ENCODE measurements at places on chromosomes 1 and 21.

DNA sequence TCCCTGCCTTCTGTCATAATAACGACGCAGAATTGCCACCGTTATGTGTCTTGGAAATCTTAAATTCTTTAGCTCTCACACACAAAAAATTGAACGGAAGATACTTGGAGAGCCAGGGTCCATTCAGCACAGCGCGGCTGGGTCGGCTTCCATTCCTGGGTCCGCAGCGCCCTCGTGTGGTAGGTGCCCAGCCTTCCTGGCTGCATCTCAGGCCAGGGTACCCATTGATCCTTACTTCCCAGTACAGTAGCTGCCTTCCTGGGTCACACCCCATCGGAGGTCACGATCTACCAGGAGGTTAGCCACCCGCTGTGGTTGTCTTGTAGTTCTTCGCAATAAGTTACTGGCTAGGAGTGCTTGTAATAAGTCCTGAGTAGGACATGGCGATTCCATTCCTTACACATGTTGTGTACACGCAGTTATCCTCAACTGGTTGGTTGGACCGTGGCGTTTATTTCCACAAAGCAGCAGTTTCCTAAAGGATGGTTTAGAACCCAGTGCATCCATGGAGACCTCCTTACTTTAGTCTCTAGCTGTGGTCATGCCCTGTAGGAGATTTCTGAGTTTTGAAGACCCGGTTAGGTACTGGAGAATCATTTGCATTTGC is 9.9 kb upstream of the MTARC1 start:
- DNase-seq = peak; percentile 83

DNA sequence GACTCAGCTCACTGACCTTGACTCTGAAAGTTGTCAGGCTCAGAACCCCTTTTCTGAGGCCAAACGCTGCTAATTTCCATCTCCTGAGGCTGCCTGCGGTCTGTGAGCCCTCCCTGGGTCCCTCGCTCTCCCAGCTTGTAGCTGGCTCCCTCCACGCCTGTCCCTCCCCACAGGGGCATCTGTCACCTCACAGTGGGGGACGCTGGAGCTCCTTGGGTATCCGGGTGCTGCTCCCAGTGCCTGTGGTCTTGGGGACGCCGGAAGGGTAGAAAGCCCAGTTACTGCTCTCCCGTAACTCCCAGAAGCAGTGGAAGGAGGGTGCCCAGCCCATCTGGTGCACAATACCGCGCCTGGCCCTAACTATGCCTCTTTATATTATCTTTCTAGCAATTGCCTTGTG is 13.0 kb upstream of the MMEL1 start:
- no peak for DNase-seq

DNA sequence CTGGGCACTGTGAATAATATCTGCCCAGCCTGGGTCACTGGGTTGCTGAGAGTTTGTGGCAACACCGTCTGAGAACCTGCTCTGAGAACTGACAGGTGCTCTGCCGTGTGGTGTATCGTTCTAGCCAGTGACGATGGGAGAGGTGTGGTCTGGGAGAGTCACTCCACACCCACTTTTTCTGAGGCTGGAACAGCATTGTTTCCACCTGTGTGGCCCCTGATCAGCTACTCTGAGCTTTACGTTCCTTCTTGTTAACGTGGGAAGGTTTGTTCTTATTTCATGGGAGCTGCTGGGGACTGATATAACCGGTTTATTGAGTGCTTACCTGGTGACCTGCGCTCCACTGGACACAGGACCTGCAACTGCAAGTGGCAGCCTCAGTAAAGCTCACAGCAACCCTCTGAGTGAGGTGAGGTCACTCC is 34.8 kb upstream of the TENT5C start:
- DNase-seq = no peak

DNA sequence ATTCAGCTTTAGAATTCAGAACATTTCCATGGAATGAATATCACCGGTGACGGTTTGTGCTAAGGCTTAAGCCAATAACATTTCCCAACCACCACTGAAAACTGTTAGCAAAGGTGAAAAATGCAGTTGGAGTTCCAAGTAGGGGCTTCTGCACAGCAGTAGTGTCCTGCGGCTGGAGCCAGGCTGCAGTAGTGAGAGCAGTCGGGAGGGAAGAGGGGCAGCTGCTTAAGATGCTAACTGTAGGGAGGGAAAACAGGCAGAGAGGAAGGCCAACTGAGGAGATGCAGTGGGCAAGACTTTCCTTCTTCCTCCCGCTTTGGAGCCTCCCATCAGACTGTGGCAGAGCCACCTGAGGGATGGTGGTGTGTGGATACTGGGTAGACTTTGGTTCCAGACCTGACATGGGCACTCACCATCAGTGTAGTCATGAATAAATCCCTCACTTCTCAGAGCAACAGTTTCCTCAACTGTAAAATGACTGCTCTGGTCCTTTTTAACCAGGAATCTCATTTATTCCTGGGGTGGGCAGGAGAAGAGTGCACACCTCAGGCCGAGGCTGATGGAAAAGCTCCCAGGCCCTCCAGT is 3.2 kb downstream of the F3 start:
- no peak for DNase-seq

DNA sequence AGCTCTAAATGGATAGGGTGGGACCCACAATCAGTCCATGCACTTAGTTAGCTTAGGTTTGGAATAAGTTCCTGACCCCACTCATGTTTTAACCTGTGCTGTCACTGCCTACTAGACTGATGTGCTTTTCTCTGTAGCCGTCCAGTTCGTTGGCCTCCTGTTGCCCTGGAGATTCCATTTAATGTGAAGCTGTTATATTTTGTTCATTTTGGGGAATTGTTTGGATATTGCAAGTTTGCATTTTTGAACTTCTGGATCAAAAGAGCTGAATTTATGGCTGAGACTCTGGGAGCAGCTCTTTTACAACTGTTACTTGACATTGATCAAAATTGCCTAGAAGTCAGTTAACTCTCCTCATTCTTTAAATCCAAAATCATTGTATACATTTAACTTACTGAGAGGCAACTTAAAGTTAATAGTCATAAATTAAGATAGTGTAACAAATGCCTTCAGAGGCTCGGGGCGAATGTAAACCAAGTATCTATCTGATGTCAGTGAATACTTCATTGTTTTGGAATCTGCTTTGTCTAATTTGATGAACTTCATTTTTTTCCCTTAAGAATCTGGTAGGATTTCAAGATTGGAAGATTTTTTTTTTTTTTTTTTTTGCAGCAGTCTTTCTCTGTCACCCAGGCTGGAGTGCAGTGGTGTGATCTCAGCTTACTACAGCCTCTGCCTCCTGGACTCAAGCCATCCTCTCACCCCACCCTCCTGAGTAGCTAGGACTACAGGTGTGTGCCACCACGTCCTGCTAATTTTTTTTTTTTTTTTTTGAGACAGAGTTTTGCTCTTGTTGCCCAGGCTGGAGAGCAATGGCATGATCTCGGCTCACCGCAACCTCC is 38.1 kb downstream of the MIGA1 start:
- DNase-seq = no peak

DNA sequence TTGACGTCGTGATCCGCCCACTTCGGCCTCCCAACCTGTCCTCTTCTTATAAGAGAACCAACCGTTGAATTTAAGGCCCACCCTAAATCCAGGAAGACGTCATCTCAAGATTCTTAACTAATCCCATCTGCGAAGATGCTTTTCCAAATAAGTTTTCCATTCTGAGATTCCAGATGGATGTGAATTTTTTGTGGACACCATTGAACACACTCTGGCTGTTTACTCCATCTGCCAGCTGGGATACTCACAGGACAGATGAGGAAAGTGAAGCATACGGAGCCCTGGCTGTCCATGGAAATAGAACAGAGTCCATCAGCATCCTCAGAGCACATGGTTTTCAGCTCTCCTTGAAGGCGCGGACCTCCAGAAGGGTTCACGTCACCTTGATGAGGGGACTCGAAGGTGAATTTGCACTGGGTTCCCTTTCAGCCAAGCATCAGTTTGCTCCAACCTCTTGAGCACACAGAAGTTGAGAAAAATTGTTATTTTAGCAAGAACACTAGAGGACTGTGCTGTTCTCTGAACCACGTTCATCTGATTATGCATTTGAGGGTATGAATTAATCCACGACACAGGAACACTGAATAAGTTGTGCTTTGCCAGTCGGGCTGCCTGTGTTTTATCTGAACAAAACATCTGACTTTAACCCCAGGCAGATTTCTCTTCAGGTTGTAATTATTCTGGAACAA is 68.6 kb downstream of the KAZN start:
- DNase-seq = no peak

- DNase-seq = no peak
Measured at GRCh38 chr1:36879613-36880012, 154.7 kb downstream of the GRIK3 start.

DNA sequence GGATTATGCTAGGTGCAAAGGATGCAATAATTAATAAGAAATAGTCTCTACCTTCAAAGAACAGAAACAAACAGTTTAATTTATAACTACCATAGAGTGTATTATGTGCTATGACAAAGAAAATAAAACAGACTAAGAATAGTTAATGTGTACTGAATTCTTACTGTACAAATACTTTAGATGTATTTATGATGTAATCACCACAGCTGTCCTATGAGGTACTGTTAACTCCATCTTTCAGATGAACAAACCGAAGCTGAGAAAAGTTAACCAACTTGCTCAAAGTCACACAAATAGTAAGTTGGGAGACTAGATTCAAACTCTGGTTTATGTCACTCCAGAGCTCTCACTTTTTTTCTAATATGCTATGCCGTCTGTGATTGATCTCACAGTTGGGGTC is 77.0 kb upstream of the FGGY start:
- DNase-seq = no peak

DNA sequence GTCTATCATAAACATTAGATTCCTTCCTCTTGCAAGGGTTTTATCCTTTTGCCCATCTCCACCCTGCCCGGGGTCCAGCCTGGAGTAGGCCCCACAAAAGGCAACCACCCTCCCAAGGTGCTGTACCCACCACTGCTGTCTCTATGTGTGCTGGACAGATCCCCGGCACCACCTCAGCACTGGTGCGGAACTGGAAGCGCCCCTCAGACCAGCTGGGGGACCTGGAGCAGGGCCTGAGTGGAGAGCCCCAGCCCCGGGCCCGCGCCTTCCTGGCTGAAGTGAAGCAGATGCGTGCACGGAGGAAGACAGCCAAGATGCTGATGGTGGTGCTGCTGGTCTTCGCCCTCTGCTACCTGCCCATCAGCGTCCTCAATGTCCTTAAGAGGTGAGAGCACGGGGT is 5.9 kb downstream of the HCRTR1 start:
- DNase-seq = no peak

DNA sequence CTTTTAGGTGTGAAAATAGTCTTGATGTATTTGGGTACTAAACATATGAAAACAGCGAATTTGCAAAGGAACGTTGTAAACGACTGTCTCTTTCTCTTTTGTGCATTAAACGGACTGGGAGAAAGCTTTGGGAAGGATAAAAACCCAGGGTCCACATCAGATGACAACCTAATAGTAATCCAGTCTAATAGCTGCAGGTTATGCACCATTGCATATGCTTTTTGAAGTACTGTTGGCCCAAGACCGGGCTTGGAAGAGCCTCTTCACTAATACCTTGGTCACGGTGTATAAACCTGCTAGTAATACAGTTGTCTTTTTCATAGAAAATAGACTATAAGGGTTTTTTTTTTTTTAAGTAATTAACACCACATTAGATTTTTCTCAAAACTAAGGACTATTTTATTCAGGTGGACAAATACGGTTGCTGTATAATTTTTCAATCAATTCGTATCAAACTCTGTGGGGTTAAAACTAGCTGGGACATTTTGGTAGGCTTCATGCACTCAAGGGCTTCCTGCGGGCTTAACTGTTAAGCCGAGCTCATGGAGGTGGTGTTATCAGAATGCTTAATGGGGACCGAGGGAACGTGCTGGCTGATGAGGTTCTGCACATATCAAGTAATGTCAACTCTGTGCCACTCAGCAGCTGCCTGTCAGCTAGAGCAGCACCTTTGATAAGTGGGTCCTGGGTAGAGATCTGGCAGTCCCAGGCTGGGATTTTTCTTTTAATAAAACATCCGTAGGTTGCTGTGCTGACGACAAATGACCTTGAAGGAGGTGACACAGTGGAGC is 2.1 kb downstream of the RYR2 start:
- no peak for DNase-seq

DNA sequence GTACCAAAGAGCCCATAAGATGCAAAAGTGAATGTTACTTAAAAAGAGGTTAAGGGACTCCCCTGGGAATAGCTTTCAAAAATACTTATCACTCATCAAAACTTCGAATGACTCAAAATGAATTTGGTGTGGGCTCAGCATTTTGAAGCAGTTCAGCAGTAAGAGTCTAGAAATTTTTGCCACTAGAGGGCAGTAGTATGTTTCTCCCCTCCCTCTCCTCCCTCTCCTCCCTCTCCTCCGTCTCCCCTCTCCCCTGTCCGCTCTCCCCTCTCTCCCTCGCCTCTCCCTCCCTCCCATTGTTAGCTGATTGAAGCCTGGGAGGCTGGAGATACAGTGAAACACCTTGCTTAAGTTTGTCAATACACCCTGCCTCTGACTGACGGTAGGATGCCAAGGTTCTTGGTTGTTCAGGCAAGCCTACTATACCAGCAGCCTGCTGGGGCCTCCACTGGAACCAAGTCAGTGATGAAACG is 70.8 kb upstream of the TENT5C start:
- DNase-seq = peak; percentile 31

DNA sequence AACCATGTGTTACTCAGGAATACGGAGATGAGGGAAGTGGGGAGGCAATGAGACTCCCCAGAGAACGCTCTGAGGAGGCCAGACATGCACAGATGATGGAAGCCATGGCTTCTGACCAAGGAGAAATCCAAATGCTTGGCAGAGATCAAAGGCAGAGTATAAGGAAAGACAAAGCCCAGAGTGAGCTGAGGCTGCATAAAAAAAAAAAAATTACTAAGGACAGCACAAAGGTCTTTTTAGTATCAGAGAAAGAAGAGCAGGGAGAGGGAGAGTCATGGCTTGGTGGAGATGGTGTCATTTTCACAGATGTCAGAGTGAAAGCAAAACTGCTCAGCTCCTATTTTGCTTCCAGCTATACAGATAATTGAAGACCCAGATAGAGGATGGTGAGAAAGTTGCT is 8.1 kb upstream of the NCF2 start:
- no peak for DNase-seq

- DNase-seq = no peak
Measured at GRCh38 chr1:42957229-42957879, 1.3 kb downstream of the SLC2A1 start.

- no peak for DNase-seq
Measured at GRCh38 chr1:230909974-230910754, 41.8 kb upstream of the C1orf198 start.

DNA sequence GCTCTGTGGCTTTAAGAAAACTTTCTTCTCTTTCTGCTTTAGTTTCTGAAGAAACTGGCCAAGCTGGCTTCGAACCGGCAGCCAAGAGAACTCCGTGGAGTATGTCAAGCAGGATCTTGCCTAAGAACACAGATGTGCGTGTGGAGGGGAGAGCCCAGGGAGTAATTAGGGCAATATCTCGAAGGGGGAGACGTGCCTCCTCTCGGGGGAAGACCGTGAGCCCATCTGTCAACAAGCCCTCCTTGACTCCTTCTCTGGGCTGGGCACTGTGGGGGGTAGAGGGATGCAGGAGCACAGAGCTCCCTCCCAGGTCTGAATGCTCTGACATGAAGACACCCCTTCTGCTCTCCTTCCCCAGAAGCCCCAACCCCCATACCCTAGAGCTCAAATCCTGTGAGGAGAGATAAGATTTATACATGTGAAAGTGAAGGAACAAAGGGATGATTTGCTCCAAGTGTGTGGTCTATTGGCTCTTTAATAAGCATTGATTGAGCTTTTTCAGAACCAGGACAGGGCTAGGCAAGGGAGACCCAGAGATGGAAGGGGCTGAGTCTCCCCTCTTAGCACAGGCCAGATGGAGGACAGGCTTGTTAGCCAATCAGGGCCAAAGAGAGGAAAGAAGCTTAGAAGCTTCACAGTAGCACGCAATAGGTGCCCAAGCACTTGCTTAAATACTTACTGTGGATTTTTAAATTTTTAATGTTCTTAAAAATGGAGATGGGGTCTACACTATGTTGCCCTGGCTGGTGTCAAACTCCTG is 37.5 kb downstream of the EDN2 start:
- no peak for DNase-seq

Measured in activated CD4-positive, alpha-beta T cell treated with anti-CD3 and anti-CD28 coated beads, Interleukin-2, amount 50 U/mL, for 48 hours (primary cell).